CD4-positive, alpha-beta memory T cell (primary cell): ENCODE measurements at places on chromosomes 5 and 9.

DNA sequence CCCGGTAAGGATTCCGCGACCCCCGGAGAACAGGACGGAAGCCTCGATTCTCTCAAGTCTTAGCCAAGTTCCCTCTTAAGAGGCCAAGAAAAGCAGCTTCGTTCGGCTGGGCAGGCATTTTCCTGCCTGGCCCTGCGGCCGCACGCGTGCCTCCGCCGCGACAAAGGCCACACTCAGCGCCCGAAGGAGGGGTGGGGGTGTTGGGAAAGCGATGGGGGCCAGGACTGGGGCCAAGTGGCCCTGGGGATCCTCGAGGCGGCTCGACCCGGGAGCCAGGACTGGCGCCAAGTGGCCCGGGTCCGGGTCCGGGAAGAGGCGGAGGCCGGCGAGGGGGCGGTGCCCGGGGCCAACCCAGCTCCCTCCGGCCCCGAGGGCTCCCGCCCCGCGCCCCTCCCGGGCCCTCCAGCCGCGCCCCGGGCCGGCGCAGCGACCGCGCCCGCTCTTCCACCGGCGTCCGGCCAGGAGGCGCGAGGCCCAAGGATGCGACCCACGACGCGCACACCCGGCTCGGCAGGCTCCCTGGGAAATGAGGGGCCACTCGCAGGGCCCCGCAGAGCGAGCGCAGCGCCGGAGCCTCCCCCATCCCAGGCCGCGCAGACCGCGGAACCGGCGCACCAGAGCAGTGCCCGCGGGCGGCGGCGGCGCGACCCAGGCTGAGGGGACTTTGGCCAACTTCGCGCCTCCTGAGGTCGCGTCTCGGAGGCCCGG lies 756 bp downstream of the VAV2 start:
- DNase-seq: no peak

GRCh38 chr9:128895556-128895955 lies 13.6 kb downstream of the LRRC8A start:
- DNase-seq: peak; percentile 27

DNA sequence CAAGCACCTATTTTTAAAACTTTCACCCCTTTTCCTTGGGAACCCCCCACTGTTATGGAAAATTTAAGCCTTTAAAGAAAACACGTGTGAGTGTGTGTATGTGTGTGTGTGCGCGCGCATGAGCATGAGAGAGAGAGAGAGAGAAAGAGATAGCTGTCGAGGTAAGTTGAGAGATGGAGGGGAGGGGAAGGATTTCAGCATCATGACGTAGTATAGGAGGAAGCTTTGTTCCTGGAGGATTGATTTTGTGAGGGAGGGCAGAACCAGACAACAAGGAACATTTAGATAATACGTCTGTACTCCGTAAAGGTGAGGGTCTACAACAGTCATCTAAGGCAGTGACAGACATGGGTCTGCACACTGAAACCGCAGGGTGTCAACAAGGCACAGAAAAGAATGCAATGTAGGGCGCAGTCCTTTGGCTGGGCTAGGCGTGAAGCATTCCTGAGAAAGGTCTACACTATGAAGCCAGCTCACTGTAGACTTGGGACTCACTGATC lies 227.7 kb downstream of the SMARCA2 start:
- no peak for DNase-seq

DNA sequence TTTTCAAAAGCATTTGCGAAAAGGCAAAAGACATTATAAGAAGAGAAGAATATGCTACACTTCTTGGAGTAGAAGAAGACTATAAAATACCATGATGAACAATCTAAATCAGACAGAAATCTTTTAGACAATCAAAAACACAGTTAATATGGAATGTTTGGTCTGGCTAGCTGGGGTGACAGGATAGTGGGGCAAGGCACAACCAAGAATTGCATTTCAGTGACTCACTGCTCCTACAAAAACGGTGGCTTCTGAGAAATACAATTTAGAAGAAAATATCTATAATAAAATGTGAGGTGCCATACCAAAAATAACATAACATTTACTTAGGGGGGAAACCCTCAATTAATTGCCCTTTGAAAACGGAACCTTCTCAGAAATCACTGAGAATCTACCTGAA lies 363.4 kb downstream of the NPR3 start:
- DNase-seq: no peak

- DNase-seq: no peak
These were observed 14.4 kb upstream of the CCDC69 start for GRCh38 chr5:151238303-151238741.

DNA sequence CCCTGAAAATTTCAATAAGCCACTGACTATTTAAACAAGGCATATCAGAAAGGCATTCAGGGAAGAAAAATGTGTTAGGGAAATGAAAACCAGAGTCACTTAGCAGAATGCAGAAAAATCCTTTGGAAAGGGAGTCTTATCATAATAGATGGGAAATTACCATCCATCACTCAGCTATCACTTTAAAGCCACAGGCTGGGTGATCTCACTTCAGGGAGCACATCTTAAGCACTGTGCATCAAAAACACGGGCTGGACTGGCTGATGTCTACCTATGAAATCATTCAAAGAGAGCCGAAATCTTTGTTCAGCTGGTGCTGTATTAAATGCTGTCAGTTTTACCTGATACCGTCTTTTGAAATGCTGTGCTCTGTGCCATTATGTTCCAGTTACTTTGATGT lies 73.5 kb downstream of the C9orf57 start:
- no peak for DNase-seq

DNA sequence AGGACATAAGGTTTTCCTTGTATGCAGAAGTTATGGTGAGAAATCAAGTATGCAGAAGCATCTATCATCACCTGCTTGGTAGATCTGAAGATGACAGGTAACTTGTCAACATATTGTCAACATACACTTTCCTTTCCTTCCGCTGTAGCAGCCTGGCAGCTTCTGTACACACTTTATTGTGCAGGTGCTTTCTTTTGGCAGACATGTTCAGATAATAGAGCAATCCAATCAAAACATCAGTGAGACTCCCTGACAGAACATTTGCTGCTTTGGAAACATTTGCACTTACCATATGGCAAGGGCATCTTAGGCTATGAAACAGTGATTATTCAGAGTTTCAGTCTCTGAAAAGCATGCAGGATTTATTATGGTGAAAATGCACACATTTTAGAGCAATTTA lies 161.1 kb upstream of the CDH12 start:
- no peak for DNase-seq

- DNase-seq: no peak
These were observed 127.1 kb downstream of the ADAMTSL1 start for GRCh38 chr9:18601026-18601425.

DNA sequence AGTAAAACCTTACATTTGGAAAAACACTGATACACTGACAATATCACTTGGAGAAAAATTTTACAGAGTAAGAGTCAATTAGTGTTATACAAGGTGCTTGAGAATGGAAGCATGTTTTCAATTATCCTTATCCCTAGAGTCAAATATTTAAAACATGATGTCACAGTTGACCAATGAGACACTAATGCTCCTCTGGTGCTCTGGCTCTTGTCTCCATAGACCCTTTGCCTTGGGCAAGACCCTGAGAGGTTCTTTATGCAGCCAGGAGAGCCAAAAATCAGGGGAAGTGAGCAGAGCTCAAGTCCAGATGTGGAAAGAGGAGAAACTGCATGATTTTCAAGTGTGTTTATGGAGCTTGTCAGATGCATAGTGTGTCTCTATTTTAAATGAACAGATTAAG lies 153.9 kb downstream of the MARCHF11 start:
- DNase-seq: no peak

DNA sequence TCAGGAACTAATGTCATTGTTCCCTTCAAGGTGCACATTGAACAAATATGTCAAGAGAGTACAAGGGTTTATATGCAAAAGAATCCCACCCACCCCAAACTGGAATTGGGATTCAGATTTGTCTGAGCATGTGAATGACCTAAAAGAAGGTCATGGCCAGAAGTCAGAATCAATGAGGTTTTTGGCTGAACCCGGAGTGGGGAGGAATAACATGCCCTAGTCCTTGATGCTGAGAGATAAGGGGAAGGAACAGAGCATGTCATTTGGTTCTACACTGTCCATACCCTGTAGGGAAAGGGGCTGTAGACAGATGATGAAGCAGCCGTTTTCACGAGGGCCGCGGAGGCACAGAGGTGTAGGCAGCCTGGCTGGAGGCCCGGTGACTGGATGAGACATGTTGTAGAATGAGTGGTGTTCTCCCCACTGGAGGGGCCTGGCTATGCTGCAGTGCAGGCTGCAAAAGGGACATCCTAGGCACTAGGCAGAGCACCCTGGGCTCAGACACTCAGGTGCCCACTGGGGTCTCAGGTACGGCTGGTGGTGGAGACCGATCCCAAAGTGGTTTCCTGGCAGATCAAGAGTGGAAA lies 65.9 kb downstream of the ZFAND5 start:
- no peak for DNase-seq

GRCh38 chr5:81418606-81419005 lies 24.7 kb upstream of the ACOT12 start:
- DNase-seq: no peak

DNA sequence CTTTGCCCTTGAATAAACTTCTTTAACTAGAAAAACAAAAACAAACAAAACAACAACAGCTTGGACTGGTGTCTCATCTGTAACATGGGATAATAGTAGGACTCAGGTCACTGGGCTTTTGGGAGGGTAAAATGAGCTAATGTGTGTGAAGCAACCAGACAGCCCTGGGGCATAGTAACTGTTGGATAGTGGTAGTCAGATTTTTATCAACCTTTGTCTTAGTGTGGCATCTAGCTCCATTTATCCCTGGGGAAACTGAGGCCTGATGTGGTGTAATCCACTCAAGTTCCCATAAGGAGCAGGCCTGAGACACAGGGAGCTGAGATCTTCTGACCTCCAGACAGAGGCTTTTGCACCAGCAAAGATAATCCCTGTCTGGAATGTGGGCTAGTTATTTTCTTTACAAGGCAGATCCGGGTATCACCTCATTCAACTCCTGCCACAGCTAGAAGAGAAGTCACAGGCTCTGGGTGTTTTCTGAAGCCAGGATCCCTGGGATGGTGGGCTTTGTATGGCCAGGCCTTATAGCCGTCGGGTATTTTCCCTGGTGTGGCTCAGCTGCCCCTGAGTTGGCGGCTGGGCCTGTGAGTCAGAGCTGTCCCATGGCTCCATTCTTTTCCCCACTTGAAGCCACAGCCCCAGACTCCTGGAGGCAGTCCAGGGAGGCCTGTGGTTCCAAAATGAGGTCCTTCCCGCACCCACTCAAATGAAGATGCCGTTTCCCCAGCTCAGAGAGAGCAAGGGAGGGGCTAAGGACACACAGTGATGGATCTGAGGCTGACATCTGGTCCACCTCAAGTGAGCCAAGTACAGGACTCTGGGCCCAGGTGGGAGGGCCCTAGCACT lies 26.1 kb upstream of the CSF1R start:
- DNase-seq: no peak

GRCh38 chr5:139382807-139383206 lies 290 bp downstream of the SLC23A1 start:
- DNase-seq: no peak

GRCh38 chr5:176884571-176884890 lies 14.6 kb downstream of the HK3 start:
- no peak for DNase-seq

- peak; percentile 41 for DNase-seq
These were observed 1.3 kb upstream of the TBC1D2 start for GRCh38 chr9:98256756-98257155.

DNA sequence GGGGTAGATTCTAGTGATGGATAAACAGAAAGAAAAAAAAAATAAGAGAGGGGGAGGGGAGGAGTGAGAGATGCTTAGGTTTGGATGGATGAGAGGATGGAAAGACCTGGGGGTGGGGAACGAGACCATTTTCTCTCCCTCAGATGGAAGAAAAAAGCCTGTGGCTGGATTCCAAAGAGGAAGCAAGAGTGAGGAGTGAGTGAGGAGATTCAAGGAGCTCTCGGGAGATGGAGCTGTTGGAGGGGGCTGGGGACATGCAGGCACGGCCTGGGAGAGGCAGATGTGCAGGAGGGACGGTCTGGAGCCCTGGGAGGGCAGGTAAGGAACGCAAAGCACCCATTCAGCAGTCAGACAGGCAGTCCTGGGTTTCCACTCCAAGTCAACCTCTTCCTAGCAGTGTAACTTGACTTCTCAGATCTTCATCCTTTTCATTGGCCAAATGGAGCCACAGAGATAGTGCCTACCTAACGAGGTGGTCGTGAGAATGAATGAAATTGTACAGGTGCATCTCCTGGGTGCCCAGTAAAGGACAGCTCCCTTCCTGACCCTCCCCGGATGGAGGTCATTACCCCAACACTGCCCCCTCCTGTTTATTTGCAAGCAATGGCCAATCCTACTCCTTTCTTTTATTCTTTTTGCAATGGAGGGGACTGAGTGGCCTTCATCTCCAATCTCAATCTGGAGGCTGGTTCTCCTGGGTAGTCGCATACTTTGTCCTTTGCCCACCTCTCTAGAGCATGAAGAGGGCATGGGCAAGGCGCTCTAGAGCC lies 52.2 kb downstream of the PCDH1 start:
- DNase-seq: no peak

GRCh38 chr5:5217371-5217770 lies 77.2 kb downstream of the ADAMTS16 start:
- no peak for DNase-seq

DNA sequence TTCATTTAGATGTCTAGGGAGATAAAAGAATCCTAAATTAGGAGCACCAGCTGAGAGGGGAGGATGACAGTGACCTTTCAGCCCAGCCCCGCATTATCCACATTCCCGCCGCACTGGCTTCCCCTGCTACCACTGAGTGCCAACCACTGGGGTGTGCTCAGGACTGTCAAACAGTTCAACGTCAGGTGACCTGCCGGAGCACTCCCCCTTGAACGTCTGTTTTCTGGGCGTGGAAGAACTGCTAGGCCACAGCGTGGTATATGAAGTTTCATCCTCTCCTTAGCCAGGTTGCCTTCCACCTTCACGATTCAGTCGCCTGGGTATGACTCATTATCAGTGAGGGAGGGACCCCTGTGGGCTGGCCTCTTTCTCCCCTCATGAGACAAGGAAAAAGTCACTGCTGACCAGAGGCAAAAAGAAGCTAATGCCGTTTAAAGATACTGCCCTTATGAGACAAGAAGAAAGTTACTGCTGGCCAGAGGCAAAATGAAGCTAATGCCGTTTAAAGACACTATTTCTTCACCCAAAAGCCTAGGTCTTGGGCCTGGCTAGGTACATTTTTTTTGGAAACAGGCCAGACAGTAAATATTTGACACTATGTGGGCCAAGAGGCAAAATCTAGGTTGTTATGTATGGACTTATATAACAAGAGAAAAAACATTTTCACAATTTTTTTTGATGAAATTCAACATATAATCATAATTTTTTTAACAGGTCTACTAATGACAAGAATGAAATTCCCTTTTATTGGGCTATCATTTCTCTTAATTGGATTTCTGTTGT lies 4.6 kb downstream of the NMRK1 start:
- DNase-seq: peak; percentile 52

DNA sequence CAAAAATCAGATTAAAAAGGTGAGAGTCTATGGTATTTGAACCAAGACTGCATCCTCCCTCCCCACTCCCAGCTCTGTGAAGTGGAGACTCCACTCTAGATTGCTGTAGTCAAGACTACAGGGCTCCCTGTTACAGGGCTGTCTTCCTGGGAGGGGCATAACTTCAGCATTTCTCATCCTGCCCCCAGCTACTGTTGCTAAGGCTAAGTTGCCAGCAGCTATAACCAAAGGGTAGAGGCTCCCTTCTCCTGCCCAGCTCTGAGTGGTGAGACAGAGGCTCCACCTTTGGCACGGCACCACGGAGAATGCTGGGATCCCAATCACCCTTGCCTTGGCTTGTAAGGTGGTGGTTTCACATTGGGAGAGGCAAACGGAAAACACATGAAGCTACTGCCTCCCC lies 39.2 kb upstream of the GCNT4 start:
- DNase-seq: no peak
